ENCODE measurements at places on chromosomes 1 and 21.

GRCh38 chr1:181080556-181080955 lies 7.9 kb upstream of the IER5 start:
- no peak for DNase-seq

- no peak for DNase-seq
Measured at GRCh38 chr1:64292399-64292798, 89.0 kb downstream of the UBE2U start.

GRCh38 chr1:24441996-24442668 lies 26.5 kb downstream of the NIPAL3 start:
- no peak for DNase-seq

DNA sequence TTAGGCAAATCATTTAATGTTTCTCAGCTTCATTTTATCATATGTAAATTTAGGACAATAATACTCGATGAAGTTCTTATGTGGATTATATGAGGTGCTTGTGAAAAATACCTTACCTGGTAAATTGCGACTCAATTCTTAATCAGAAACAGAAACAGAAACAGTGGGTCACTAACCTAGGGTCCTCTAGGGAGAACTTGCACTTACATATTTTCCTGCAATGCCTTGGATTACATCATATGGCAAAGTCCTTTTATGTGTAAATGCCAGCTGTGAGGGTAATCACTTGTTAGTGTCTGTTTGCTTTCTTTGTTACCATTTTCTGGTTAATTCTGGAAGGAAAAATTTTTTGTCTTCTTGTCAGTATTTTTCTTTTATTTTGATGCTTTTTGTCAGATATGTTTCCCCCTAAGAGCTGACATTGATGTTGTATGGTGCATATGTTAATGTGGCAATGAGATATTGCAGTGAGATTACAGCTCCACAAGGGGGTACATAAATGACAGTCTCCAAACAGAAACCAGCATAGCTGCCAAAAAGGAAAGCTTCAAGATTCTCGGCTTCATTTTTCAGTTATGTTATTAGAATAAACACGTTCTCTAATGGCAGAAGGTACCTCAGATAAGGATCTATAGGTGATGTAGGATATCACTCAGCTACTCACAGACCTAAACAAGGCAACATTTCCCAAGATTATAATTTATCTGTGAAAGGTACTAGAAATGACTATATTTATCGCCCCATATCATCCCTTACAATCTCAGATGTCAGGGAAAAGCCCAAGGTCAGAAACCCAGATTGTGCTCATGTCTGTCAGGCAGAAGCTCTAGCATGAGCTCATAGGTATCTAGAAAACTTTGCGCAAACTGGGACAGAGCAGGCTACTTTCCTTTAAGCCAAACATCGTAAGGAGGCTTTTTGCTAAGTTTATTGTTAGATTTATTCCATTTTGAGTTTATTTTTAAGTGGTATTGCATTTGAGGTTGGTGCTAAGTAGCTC lies 119.9 kb downstream of the FASLG start:
- no peak for DNase-seq

- no peak for DNase-seq
Measured at GRCh38 chr1:156804572-156805243, 11.9 kb downstream of the SH2D2A start.

- DNase-seq = peak; percentile 42
Measured at GRCh38 chr1:222095606-222096475, 354.0 kb upstream of the DUSP10 start.

DNA sequence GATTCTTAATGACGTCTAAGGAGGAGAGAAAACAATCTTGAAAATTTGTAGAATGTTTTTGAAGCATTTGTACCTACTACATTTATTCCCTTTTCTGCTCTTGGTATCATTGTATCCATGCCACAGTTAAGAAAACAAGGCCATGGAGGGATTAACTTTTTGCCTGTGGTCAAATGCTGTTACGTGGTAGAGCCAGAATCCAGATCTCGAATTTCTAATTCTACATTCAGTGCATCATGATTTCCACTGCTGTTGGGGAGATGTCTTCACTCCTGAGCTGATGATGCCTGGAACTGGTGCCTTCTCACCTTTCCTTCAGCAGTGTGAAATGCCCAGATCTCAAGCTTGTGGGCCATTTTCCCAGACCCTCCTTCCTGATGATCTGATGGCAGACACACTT lies 175.6 kb downstream of the HHAT start:
- DNase-seq = no peak

DNA sequence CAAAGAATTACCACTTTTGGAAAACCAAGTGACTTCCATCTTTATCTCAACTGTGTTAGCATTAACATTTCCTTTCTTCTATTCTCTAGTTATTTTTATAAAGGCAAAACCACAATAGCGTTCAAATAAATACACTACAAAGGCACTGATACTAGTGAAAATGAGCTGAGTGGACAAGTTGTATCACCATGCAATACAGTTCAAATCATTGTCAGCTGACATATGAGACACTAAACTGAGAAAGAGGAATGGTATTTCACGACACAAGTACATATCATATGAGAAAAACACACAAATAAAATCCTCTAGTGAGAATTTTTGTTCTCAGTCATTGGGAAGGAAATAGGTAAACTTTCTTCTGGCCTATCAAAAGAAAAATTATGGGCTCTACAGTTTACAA lies 26.2 kb downstream of the ENAH start:
- DNase-seq = no peak

- peak; percentile 12 for DNase-seq
Measured at GRCh38 chr1:204989266-204990058, 53.5 kb upstream of the CNTN2 start.

- DNase-seq = no peak
Measured at GRCh38 chr1:35499652-35500176, 57.5 kb downstream of the KIAA0319L start.

DNA sequence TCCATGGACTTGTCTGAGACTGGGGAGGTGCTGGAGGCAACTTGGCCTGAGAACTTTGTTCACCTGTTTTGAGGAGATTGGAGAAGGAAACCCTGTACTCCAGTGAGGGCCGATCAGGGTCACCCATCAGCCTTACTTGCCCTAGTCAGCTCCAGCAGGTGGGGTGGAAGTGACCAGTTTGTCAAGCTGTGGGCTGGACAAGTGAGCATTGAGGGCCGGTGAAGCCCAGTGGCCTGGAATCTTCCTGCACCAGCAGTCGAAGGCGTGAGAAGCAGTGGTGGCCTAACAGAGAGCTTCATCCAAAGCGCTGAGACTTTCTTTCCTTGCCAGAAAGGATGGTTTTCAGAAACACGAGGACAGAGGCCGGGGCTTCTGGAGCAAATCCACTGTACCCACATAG lies 9.6 kb downstream of the SLC37A1 start:
- no peak for DNase-seq

DNA sequence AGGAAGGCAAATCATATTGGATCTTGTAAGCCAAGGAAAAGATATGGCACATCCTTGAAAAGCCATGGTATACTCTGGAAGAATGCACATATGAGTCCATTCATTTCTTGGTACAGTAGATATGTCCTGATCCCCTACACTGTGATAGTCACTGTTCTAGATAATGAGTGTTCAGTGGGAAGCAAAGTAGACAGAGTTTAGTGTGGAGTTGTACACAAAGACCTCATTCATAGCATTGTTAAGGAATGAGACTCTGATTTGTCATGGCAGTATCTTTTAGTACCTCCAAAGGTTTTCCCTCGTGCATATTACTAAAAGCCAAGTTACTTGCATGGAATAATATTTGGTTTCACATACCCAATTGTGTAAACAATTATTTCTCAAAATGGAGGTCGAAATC lies 204.7 kb downstream of the NFIA start:
- no peak for DNase-seq

DNA sequence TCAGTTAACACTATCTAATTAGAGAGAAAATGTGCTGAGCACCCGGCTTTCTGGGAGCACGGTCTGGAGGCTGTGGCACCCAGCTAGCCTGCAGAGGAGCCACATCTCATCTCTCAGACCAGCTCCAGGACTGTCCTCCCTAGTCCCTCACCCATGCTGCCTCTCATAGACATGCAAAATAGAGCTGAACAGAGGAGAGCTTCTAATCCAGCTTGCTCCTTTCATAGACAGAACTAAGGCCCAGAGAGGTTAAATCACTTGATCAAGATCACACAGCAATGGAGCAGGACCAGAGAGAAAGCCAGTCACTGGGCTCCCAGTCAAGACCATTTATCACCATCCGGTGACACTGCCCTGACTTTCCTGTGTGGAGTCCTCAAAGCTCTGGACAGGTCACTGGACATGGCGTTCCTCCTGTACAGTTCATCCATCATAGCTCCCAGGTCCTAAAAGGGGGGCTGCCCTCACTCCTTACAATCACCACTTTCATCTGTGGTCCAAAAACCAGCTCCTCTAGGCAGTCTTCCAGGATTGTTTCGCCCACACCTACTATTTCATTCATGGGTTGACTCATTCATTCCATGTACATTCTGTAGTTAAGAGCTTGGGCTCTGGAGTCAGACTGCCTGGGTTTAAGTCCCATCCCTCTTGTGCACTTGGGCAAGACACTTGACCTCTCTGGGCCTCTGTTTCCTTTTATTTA lies 8.8 kb upstream of the CAMK2N1 start:
- no peak for DNase-seq

GRCh38 chr1:99768524-99769245 lies 2.2 kb upstream of the FRRS1 start:
- no peak for DNase-seq

DNA sequence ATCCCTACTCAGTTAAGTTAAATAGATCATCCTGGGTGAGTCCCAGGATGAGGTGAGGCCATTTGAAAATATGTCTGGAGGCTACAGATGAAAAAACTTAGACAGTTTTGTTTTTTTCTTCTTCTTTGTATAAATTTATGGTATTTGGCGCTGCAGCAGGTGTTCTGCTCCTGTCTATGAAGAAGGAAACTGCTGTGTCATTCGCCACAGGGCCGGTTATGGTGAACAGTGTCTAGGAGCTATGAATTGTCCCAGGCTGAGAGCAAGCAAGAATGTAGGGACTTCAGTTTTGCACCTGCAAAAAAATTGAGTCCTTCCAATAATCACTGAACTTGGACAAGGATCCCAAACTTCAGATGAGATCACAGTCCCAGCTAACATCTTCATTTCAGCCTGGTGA lies 674.3 kb upstream of the RGS18 start:
- no peak for DNase-seq

DNA sequence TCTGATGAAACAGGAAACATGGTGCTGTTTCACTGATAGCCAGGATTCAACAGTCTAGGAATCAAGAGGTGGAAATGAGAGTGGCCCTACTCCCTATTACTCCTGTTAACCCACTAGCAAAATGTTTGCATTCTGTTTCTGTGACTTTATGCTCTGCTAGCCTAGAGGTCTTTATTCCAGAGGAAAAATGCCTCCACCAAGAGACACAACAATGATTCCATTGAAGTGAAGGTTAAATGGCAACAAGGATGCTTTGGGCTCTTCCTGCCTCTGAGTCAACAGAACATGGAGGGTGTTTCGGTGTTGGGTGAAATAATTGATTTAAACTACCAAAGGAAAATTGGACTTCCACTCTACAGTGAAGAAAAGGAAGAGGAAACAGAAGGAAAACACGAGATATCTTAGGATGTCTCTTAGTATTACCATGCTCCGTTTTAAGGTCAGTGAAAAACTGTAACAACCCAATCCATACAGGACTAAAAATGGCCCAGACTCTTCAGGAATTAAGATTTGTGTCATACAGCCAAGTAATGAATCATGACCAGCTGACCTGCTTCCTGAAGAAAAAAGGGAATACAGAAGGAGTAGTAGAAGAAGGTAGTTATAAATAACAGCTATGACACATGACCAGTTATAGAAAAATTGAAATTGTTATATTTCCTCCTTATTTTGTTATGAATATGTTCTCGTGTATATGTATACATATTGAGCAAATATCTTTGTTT lies 1237.8 kb downstream of the NCAM2 start:
- no peak for DNase-seq

DNA sequence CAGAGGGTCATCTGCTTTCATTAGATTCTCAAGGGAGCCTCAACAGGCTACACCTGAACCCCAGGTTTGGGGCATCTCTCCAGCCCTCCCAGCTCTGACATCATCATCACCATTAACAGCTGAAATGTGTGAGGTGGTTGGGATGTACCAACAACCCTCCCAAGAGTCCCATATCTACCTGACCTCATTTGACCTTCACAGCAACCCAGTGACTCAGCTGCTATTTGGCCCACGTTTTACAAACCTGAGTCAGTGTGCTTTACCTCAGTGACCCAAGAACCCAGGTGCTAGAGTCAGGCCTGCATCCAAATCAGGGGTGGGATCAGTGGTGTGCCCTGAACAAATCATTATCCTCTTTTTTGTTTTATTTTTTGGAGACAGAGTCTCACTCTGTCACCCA lies 53.3 kb upstream of the TINAGL1 start:
- no peak for DNase-seq

GRCh38 chr1:112826217-112826944 lies 111.2 kb upstream of the PPM1J start:
- DNase-seq = no peak

GRCh38 chr1:93712741-93713140 lies 31.1 kb upstream of the BCAR3 start:
- DNase-seq = no peak

DNA sequence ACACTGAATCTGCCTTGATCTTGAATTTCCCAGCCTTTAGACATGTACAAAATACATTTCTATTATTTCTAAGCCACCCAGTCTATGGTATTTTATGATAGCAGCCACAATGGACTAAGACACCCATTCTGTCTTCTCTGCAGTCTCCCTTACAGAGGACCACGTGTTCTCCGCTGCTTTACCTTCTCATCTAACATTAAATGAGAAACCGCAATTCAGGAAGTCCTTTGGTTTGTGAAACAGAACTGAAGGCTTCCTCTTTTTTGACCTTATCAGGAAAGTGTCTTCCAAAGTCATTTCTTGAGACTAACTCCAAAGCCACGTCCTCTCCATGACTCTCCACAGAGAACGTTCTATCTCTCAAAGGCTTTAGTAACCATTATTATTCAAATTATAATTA lies 560.1 kb downstream of the OMA1 start:
- DNase-seq = no peak

DNA sequence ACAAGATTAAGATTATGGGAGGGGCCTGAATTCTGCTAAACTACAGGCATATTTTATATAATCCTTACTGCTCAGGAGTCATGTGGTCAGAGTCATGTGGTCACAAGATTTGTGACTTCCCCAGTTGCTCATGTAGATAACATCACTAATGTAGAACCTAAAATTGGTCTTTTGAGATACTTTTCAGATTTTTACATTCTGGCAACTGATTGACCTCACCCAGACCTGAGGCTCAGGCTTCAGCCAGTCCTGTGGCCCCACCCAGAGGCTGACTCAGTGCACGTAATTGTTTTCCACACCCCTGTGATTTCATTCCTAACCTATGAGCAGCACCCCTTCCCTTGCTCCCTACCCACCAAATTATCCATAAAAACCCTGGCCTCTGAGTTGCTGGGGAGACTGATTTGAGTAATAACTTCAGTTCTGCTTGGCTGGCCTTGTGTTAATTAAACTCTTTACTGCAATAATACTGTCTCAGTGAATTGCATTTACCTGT lies 41.7 kb upstream of the ZNF326 start:
- DNase-seq = no peak

- DNase-seq = no peak
Measured at GRCh38 chr21:35681946-35682345, 378.4 kb downstream of the SETD4 start.

DNA sequence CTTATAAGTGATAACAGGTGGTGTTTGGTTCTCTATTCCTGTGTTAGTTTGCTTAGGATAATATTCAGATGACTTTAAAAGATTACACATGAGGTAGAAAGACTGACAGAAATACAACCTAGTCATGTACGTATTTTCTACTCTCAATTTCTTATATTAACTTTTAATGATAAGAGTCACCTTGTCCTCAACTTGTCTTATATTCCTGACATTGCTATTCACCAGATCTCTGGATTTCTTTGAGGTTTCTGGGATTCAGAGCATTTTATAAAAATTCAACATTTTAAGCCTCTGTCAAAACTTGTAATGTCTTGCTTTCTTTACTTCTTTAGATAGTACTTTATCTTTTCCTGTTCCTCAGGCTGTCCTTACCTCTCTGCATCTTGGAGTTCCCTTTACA lies 234.2 kb downstream of the TBX15 start:
- no peak for DNase-seq
